MCF 10A (cell line): ENCODE measurements at places on chromosomes 3 and 15. TPM values are rescaled to one million over a fixed set of nuclear protein-coding genes. Genes with fewer than 3 reads are reported as not detected.
A peak's percentile ranks its signal among the peaks of the same experiment; 100 is the strongest.

- no peaks in the 10 kb centered on the region for H3K27me3 ChIP-seq
- no peaks in the 10 kb centered on the region for H3K36me3 ChIP-seq
- H3K4me1 ChIP-seq: peaks cover 10% of the 10 kb centered on the region
- no peak for DNase-seq
- no peak overlapping the region for H3K27ac ChIP-seq
Measured at GRCh38 chr3:122004107-122004506, 17.9 kb downstream of the ILDR1 start.

GRCh38 chr3:13518516-13518953 is 30.4 kb upstream of the FBLN2 start:
- H3K36me3 ChIP-seq: no peaks in the 10 kb centered on the region
- H3K27ac ChIP-seq: no peak overlapping the region
- no peaks in the 10 kb centered on the region for H3K27me3 ChIP-seq
- DNase-seq: no peak
- H3K4me3 ChIP-seq: no peak overlapping the region
- H3K4me1 ChIP-seq: peaks cover 23% of the 10 kb centered on the region

DNA sequence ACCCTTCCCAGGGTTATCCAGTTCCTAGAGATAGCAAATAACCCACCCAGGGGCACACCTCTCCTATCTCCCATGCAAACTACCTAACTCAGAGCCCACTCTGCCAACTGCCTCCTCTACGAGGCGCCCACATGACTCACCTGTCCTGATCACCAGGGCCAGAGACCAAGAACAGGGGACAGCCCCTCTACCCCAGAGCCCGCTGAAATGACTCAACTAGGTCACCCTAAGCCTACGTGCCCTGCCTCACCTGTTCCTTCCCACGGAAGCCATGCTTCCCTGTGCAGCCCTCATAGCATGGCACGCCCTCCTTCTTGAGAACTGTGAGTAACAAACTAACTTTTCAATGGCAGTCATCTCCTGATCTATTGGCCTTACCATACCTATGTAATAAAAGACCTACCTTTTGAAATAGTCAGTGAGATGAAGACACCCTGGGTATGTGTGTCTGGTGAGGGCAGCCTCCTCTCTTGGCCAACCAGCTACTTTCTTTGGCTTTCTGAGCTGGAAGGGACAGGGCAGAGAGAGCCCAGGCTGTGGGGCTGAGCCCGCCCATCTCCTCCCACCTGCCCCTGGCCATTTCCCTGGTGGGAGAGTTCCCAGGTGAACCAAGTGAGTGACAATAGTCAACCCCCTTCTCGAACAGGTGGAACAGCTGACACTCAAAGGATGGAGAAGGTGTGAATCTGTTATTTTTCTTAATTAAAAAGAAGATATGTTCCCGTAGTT is 25.5 kb upstream of the PRR23E start:
- no peak overlapping the region for H3K27ac ChIP-seq
- H3K4me1 ChIP-seq: peaks cover 6% of the 10 kb centered on the region
- DNase-seq: no peak

GPX1 gene
- total RNA-seq: 576 and 589 TPM in 2 replicates

CNTN3 gene
- 2.6 and 3.5 TPM in 2 replicates for total RNA-seq

DNA sequence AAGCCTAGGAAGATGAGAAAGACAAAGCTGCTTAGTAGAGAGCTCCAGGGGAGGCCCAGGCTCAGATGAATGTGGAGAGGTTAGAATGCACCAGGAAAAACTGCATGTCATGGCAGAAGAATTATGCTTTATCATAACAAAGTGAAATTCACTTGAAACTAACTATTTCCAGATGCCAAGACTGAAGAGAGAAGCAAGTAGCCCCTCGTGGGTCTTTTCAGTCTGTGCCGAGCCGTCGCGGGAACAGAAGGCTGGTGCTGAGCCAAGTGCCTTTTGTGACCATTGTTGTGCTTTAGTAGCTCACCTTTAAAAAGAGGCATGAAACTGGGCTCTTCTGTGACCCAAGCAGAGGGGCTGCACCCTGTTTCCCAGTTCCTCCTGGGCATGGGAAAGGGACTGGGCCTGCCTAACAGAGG is 73.2 kb downstream of the CHDH start:
- no peaks in the 10 kb centered on the region for H3K36me3 ChIP-seq
- H3K4me1 ChIP-seq: peaks cover 22% of the 10 kb centered on the region
- DNase-seq: no peak
- no peak overlapping the region for H3K4me3 ChIP-seq
- no peak overlapping the region for H3K27ac ChIP-seq

CCR1 gene
- total RNA-seq: not detected in 2 replicates

- no peaks in the 10 kb centered on the region for H3K27me3 ChIP-seq
- DNase-seq: no peak
- no peaks in the 10 kb centered on the region for H3K36me3 ChIP-seq
- H3K27ac ChIP-seq: no peak overlapping the region
Measured at GRCh38 chr3:5292512-5292911, 105.0 kb downstream of the EDEM1 start.

- no peak overlapping the region for H3K4me3 ChIP-seq
- H3K36me3 ChIP-seq: no peaks in the 10 kb centered on the region
- no peaks in the 10 kb centered on the region for H3K27me3 ChIP-seq
- DNase-seq: no peak
- H3K27ac ChIP-seq: no peak overlapping the region
Measured at GRCh38 chr15:95215017-95215416, 983.7 kb downstream of the MCTP2 start.

DNA sequence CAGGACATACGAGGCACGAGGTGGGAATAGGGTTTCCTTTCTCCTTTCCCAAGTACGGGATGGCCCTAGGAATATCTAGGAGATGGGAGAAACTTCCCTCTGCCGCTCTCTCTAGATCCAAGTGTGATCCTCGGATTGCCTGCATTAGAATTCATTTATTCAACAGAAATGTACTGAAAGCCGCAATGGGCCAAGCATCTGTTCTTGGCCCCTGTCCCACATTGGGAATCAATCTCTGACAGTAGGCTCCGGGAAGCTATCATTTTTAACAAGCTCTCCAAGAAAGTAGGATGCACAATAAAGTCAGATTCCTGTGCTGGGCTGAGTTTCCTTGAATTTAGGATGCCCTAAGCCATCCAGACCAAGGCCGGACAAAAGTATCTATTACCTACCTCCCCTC is 37.2 kb upstream of the CA12 start:
- H3K27ac ChIP-seq: no peak overlapping the region
- H3K27me3 ChIP-seq: no peaks in the 10 kb centered on the region
- no peak for DNase-seq

- H3K27ac ChIP-seq: no peak overlapping the region
- no peaks in the 10 kb centered on the region for H3K36me3 ChIP-seq
- H3K27me3 ChIP-seq: no peaks in the 10 kb centered on the region
- no peak overlapping the region for H3K4me3 ChIP-seq
Measured at GRCh38 chr15:27589260-27589659, 509.9 kb downstream of the OCA2 start.

DNA sequence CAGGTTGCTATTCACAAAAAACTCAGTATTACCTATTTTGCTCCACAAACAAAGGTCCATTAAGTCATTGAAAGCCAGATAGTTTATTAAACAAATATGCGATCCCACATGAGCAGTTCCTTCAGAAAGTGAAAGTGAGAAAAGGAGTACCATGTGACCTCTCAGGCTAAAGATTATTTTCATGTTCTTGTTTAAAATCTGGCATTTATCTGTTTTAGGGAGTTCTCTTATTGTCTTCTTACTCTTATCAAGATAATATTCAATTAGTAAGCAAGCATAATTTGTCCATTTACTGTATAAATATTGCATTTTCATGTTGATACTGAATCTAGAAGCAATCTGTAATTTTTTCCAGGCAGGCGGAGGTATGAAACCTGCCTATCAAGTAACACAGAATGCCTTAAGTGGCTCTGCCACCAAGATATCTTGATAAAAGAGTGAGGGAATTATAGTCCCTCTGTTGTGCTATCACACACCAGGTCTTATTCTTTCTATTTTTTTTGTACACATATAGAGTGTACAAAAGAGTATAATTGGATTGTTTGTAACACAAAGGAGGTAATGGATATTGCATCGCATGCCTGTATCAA is 20.1 kb upstream of the PLSCR5 start:
- H3K4me3 ChIP-seq: peak overlapping the region; percentile 47
- H3K27me3 ChIP-seq: peaks cover 40% of the 10 kb centered on the region
- DNase-seq: peak; percentile 18
- no peaks in the 10 kb centered on the region for H3K36me3 ChIP-seq
- H3K27ac ChIP-seq: no peak overlapping the region

- H3K36me3 ChIP-seq: no peaks in the 10 kb centered on the region
- no peak for DNase-seq
- H3K4me1 ChIP-seq: peaks cover 7% of the 10 kb centered on the region
- H3K4me3 ChIP-seq: no peak overlapping the region
- H3K27me3 ChIP-seq: peaks cover 18% of the 10 kb centered on the region
Measured at GRCh38 chr15:60975952-60976351, 253.2 kb downstream of the RORA start.

GRCh38 chr3:109570408-109570807 is 233.1 kb upstream of the DPPA4 start:
- no peaks in the 10 kb centered on the region for H3K36me3 ChIP-seq
- no peak overlapping the region for H3K27ac ChIP-seq
